HFFc6 (cell line): ENCODE measurements at places on chromosomes 2 and 18.

GRCh38 chr2:105446501-105446900 lies 47.6 kb upstream of the FHL2 start:
- no peak for DNase-seq

- DNase-seq: peak; percentile 56
Observed at GRCh38 chr2:238143239-238143951, 4.9 kb downstream of the KLHL30 start.

DNA sequence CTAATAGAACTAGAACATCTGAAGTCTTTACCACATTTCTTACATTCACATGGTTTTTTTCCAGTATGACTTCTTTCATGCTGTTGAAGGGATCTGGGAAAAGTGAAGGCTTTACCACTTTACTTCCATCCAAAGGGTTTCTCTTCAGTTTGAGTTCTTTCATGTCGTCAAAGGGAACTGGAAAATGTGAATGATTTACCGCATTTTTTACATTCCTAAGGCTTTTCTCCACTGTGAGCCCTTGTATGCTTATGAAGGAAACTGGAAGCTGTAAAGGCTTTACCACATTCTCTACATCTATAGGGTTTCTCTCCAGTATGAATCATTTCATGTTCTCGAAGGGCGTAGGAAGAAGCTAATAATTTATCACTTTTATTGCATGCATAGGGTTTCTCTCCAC lies 46.7 kb downstream of the NBEAL1 start:
- DNase-seq: peak; percentile 48

- DNase-seq: no peak
Observed at GRCh38 chr2:3242747-3243369, 134.8 kb downstream of the EIPR1 start.

GRCh38 chr2:160222546-160223283 lies 22.6 kb upstream of the ITGB6 start:
- DNase-seq: no peak

GRCh38 chr2:23592898-23593751 lies 208.1 kb downstream of the KLHL29 start:
- DNase-seq: no peak

GRCh38 chr2:144460727-144461307 lies 59.1 kb downstream of the ZEB2 start:
- no peak for DNase-seq

- DNase-seq: no peak
Observed at GRCh38 chr18:74377776-74378175, 62.1 kb downstream of the C18orf63 start.

DNA sequence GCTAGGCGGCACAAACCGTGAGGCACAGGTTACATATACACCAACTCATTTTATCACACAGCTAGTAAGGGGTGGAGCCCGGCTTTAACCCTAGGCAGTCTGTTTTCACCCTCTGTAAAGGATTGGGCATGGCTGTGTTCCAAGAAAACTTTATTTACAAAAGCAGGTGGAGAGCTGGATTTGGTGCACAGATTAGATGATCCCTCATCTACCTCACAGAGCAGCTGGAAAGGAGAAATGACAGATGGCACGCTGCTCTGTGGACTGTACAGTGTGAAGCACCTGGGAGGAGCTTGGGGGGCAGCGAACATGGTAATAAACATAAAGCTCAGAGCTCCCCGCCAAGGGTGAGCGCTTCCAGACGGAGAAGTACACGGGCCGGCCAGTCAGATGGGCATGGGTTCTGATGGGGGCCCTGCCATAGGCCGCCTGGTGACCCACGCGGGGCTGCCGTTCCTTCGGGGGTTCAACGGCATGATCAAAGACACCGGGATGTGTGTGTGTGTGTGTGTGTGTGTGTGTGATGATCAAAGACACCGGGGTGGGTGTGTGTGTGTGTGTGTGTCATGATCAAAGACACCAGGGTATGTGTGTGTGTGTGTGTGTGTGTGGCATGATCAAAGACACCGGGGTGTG lies 862 bp upstream of the TMEM177 start:
- DNase-seq: no peak

DNA sequence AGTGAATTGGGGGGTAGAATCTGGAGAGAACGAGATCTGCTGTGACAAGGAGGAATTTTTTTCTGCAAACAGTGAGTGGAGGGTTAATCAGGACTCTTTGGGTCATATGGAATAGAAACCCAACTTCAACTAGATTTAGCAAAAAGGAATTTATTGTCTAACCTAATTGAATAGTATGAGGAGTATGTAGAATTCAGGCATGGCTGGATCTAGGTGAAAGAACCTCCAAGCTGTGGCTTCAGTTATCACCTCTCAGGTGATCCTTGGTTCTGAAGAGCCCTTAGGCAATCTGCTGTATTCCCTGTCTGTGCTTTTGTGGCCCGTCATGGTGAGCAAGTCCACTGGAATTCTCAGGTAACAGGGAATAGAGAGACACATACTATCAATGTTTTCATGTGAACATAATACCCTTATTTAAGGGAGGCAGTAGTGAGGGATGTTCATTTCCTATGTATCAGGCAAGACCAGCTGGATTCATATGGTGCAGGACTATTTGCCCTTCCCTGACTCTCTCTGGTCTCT lies 164.7 kb downstream of the ALPK2 start:
- no peak for DNase-seq

- DNase-seq: no peak
Observed at GRCh38 chr2:145861940-145862339, 1342.0 kb upstream of the ZEB2 start.
